Eye (tissue), 1 donor: ENCODE measurements at places on chromosomes 6 and 20.

- peak; percentile 49 for DNase-seq
Observed at GRCh38 chr6:18415671-18416340, 28.7 kb downstream of the RNF144B start.

GRCh38 chr6:113645576-113645970 is 211.6 kb upstream of the MARCKS start:
- DNase-seq, result peak; percentile 34

DNA sequence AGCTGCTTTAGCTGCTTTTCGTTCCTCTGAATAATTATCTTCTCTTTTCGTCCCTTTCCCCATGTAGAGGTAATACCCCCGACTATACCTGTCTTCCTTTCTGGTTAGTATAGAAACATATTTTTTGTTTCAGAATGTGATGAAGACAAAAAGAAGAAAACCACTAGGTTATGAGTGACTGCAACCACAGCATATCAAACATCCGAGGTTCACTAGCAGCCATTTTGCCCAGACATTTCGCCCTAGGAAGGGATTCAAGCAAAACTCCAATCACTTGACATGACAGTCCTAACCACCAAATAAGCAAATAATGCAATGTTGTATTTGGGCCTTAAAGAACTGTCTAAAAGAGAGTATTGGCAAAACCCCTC is 9.4 kb downstream of the SNX5 start:
- DNase-seq, result no peak

DNA sequence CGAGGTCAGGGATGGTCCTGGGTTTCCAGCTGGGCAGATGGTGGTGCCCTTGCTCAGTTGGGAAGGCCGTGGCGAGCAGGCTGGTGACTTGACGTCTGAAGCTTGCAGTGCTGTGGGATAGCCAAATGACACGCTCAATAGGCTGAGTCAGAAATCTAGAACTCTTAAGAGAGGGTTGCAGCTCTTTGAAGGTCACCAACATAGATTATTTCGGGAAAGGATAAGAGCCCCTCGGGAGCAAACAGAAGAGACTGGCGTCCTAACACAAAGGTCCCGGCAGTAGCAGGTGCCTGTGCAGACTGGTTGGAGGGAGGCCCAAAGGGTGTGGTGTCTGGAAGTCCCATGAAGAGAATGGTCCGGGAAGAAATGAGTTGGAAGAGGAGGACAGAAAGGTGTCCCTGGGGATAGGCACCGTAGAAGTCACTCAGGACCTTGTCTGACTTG is 18.4 kb downstream of the PKIG start:
- DNase-seq, result no peak
